ENCODE measurements at places on chromosomes 5 and 9. TPM values are rescaled to one million over a fixed set of nuclear protein-coding genes. Genes with fewer than 3 reads are reported as not detected.

The DENND4C gene
- 29.1 TPM for polyA plus RNA-seq

The ZFP2 gene
- 8.1 TPM for polyA plus RNA-seq

The BRINP1 gene
- 113 TPM for polyA plus RNA-seq

The SLC34A3 gene
- polyA plus RNA-seq: 0.95 TPM

The FREM1 gene
- polyA plus RNA-seq: 40.0 TPM

The PDE6A gene
- 0.24 TPM for polyA plus RNA-seq

The NMUR2 gene
- polyA plus RNA-seq: 1.3 TPM

The C9orf50 gene
- 0.59 TPM for polyA plus RNA-seq

The TOPORS gene
- polyA plus RNA-seq: 17.1 TPM

Measured in spinal cord (tissue), 10 donors.